Aorta (tissue), 5 donors: ENCODE measurements at places on chromosomes 4 and X. TPM values are rescaled to one million over a fixed set of nuclear protein-coding genes. Genes with fewer than 3 reads are reported as not detected.

DNA sequence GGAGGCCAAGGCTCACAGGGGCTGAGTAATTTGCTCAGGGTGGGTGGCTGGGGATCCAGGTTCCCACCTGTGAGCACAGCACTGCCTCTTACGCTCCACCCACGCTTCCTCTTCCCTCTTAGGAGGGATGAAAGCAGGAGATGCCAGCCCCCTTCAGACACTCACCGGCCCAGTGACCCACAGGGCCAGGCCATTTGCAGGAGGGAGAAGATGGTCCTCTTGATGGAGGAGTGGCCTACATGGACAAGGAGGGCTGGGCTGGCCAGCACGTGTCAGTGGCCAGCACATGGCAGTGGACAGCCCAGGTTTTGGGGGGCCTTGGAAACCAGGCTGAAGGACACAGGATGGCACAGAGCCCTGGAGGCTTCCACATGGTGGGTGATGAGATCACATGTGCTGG lies 108.1 kb upstream of the PSAPL1 start:
- no peaks in the 10 kb centered on the region for H3K4me1 ChIP-seq
- DNase-seq = no peak
- no peaks in the 10 kb centered on the region for H3K36me3 ChIP-seq
- H3K27ac ChIP-seq = no peak overlapping the region
- no peak overlapping the region for H3K4me3 ChIP-seq

DNA sequence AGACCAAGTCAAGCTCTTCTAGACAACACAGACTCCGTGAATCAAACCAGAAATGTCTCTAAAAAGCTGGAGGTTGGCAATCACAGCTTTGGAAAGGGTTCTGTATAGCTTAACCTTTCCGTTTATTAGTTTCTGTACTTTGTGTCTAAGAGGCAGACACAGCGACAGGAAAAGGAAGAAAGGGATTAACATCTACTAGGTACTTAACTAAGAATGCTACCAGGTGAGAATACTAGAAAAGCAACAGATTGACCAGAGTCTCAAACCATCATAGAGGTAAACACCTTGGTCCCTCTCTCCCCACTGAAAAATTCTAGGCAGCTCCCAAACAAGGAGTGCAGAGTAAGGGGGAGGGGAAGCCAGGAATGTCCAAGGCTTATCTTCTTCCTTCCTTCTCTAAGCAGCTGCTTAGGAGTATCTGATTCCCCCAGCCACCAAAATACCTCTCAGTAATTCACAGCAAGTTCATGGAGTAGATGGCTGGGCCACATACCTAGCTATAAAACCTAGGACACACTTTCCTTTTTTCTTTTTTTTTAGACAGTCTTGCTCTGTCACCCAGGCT lies 80.8 kb downstream of the APBB2 start:
- H3K4me1 ChIP-seq = peaks cover 3% of the 10 kb centered on the region
- H3K27me3 ChIP-seq = no peaks in the 10 kb centered on the region
- DNase-seq = no peak
- no peaks in the 10 kb centered on the region for H3K36me3 ChIP-seq

GRCh38 chrX:38277802-38278201 lies 49.5 kb downstream of the RPGR start:
- H3K4me1 ChIP-seq = no peaks in the 10 kb centered on the region
- no peaks in the 10 kb centered on the region for H3K27me3 ChIP-seq
- no peaks in the 10 kb centered on the region for H3K36me3 ChIP-seq
- DNase-seq = no peak
- H3K4me3 ChIP-seq = no peak overlapping the region

DNA sequence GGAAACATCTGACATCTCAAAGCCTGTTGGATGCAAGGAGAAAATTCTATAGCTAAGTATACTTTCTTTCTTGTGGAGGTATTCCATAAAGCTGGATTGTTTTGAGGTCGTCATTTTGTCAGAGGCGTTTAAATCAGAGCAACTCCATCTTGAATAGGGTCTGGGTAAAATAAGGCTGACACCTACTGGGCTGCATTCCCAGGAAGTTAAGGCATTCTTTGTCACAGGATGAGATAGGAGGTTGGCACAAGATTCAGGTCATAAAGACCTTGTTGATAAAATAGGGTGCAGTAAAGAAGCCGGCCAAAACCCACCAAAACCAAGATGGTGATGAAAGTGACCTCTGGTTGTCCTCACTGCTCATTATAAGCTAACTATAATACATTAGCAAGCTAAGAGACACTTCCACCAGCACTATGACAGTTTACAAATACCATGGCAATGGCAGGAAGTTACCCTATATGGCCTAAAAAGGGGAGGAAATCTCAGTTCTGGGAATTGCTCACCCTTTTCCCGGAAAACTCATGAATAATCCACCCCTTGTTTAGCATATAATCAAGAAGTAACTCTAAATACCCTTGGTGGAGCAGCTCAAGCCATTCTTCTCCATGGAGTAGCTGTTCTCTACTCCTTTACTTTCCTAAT lies 11.9 kb downstream of the HSD17B13 start:
- no peak overlapping the region for H3K4me3 ChIP-seq
- H3K27ac ChIP-seq = no peak overlapping the region
- no peaks in the 10 kb centered on the region for H3K4me1 ChIP-seq
- no peaks in the 10 kb centered on the region for H3K27me3 ChIP-seq
- DNase-seq = no peak

- H3K27ac ChIP-seq = no peak overlapping the region
- no peak for DNase-seq
- H3K27me3 ChIP-seq = no peaks in the 10 kb centered on the region
- H3K36me3 ChIP-seq = no peaks in the 10 kb centered on the region
- H3K4me3 ChIP-seq = no peak overlapping the region
- no peaks in the 10 kb centered on the region for H3K4me1 ChIP-seq
Measured at GRCh38 chr4:152634110-152634760, 45.6 kb downstream of the TMEM154 start.

DNA sequence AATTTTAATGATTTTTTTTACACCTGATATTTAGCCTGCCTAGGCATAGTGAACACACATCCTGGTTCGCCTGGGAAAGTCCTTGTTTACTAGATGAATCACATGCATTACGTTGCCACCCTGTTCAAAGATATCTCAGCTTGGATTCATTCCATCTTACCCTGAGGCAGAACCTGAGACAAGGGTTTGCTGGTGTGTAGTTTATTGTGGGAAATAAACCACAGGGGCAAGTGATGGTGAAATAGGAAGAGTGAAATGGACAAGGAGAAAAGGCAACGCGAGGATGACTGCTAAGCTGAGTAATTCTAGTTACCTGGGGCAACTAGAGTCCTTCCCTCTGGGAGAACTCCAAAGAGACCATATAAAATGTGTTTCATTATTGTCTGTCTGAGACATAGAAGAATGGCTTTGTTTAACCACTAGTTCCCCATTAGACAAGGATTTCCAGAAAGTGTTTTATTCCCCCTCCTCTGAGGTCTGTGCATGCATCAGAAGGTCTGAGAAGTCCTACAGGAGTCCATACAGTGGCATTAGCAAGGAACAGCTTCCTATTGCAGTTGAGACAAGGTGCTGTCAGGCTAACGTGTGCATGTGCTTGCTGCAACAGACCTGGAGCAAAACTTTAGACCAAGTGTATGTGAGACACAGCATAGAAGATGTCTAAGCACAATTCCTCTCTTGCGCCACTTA lies 797.3 kb upstream of the FRG1 start:
- no peak overlapping the region for H3K4me3 ChIP-seq
- H3K27me3 ChIP-seq = no peaks in the 10 kb centered on the region
- H3K4me1 ChIP-seq = no peaks in the 10 kb centered on the region

DNA sequence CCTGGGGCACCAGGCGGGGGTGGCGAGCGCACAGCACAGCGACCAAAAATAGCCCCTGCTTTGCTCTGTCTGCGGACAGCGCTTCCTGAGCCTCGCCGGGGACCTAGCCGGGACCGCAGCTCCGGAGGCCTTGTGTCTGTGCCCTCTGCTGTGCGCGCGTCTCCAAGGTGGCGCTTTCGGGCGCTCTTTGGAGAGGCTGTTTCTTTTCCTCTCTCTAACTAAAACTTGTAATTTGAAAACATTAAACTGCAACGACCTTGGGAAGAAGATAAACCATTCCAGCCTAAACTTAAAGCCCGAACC lies 3.4 kb downstream of the ARX start:
- H3K4me3 ChIP-seq = no peak overlapping the region
- no peaks in the 10 kb centered on the region for H3K4me1 ChIP-seq
- H3K27ac ChIP-seq = no peak overlapping the region
- no peaks in the 10 kb centered on the region for H3K36me3 ChIP-seq
- no peaks in the 10 kb centered on the region for H3K27me3 ChIP-seq

- no peaks in the 10 kb centered on the region for H3K36me3 ChIP-seq
- no peak overlapping the region for H3K4me3 ChIP-seq
- DNase-seq = no peak
- H3K27ac ChIP-seq = no peak overlapping the region
- H3K27me3 ChIP-seq = no peaks in the 10 kb centered on the region
Measured at GRCh38 chr4:175091649-175092048, 173.5 kb downstream of the ADAM29 start.

GRCh38 chrX:153102418-153102817 lies 30.2 kb downstream of the PNMA6A start:
- H3K4me1 ChIP-seq = no peaks in the 10 kb centered on the region
- no peak overlapping the region for H3K4me3 ChIP-seq
- H3K27me3 ChIP-seq = no peaks in the 10 kb centered on the region

DNA sequence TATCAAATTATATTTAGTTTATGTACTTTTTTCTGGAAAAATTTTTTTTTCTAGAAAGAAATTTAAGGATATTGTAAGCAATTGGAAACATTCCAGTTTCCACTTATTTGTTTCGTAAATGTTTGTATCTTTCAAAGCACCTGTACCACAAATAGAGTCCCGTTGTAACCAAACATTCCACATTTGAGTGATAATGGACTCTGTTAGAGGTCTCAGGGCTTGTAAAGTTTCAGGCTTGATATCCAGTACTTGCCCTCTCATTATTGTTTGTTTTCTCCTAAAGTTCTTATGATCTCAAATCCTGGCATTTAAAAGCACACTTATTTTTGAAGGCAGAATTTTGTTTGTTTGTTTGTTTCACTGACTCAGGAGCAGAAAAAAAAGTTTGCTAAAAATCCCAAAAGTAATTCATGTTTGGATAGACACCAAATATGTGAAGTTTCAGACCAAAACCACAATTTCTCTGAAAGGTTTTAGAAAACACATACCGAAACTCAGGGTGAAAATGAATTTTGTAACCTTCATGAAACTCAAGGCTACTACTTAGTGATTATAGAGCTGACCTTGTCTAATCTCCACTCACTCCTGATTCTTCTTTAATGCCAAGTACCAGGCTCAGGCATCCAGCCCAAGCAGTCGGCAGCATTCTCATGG lies 5.7 kb upstream of the TMEM192 start:
- H3K27ac ChIP-seq = no peak overlapping the region
- no peaks in the 10 kb centered on the region for H3K36me3 ChIP-seq
- no peak overlapping the region for H3K4me3 ChIP-seq
- DNase-seq = no peak

DNA sequence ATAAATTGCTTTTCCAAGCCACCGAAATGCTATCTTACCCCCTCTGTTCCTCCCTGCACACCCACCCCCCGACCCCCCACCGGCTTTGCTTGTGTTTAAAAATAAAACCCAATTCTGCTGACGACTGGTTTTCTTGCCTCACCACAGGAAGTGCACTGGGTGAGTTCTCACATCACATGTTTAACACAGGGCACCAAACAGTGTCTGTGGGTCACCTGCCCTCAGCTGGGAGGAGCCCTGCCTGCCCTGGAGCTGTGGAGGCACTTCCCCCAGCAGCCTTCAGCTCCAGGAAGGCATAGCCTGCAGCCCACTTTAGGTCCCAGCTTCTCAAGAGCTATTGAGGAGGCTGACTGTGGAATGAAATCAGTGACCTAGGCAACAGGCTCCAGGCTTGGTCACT lies 8.8 kb downstream of the TMEM255A start:
- no peak for DNase-seq
- no peaks in the 10 kb centered on the region for H3K27me3 ChIP-seq
- no peaks in the 10 kb centered on the region for H3K36me3 ChIP-seq
- H3K4me1 ChIP-seq = no peaks in the 10 kb centered on the region
- no peak overlapping the region for H3K27ac ChIP-seq
- no peak overlapping the region for H3K4me3 ChIP-seq

GRCh38 chr4:86152454-86152853 lies 207.4 kb downstream of the MAPK10 start:
- no peak overlapping the region for H3K27ac ChIP-seq
- H3K4me1 ChIP-seq = no peaks in the 10 kb centered on the region
- no peak for DNase-seq
- no peak overlapping the region for H3K4me3 ChIP-seq
- no peaks in the 10 kb centered on the region for H3K27me3 ChIP-seq

DNA sequence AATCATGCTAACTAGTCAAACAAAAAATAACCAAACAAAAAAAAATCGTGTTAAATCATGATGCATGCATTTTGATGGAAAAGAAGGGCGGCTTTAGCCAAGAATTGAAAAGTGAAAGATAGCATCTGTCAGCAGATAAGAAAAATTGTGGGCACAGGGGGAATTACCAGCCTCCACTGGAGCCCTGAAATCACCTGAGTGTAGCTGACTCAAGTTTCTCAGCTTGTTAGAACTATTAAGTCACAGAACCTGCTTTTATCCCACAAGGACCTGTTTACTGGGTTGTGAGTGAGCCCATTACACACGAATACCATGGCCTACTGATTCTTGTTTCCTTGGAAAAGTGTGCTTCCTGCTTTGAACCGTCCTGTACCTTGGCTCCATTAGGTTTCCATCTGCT lies 85.2 kb downstream of the COX18 start:
- no peaks in the 10 kb centered on the region for H3K27me3 ChIP-seq
- no peak overlapping the region for H3K4me3 ChIP-seq
- no peaks in the 10 kb centered on the region for H3K36me3 ChIP-seq
- no peak overlapping the region for H3K27ac ChIP-seq

DNA sequence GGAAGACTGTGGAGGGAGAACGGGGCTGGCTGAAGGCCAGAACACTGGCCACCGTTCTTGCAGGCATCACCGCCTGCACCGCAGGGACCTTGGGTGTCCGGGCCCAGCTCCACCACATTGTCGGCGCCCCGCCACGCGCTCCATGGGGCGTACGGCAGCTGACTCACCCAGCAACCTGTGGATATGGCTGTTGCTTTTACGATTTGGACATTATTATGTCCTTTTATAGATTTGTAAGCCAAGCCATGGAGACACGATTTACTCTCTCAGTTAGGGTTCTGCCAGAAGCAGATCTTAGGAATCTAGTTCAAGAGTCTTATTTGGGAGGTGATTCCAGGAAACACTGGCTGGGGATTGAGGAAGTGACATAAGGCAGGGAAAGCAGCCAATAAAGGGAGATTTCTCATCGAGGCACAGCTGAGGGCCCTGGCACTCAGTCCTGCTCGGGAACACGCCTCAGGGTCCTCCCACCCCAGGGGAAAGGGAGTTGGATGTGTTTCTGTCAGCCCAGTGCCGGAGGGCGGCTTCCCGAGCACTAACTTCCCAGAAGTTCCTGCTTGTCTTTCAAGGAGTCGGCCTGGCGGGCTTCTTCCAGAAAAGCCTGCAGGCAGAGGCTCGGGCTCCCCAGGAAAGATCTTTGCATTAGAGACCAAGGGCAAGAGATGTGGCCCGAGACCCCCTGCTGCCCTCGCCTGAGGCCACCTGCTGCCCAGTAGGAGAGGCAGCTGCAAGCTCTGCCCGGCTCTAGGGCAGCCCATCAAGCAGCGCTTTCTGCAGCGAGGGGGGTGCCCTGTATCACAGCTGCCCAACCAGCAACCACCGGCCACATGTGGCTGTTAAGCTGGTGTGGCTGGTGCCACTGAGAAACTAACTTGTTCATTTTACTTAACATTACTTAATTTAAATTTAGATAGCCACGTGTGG lies 52.9 kb downstream of the CRMP1 start:
- no peaks in the 10 kb centered on the region for H3K27me3 ChIP-seq
- DNase-seq = peak; percentile 89
- no peak overlapping the region for H3K4me3 ChIP-seq
- no peaks in the 10 kb centered on the region for H3K4me1 ChIP-seq
- no peaks in the 10 kb centered on the region for H3K36me3 ChIP-seq

Gene POU4F2
- total RNA-seq = not detected

Gene MAGEB6B
- not detected for total RNA-seq

Gene FAM236A
- not detected for total RNA-seq

Gene ZCCHC12
- not detected for total RNA-seq

Gene TKTL2
- total RNA-seq = not detected

Gene PWWP3B
- not detected for total RNA-seq

Gene PPM1K
- total RNA-seq = 39.2 TPM

Gene ZCCHC18
- 3.5 TPM for total RNA-seq
